Right forelimb (tissue), 1 donor: ENCODE measurements at places on chromosomes 12 and 14.

DNA sequence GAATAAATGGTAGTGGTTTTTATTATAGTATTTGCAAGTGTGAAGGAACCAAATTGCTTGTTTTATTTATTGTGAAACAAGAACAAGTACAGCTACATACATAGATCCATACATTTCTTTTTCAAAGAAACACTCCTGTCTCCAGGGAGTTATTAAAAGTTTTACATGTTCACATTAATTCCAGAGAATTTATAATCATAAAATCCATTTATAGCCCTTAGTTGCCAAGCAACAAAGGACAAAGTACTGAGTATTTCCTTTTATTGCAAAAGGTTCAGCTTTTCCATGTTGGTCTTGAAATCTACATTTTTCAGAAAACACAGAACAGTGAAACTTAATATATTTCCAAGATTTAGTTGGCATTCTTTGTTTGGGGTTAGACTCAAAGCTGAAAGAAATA, 9.5 kb downstream of the MYRFL start:
- no peak for DNase-seq

GRCh38 chr14:91545946-91546716, 36.0 kb upstream of the PPP4R3A start:
- no peak for DNase-seq

GRCh38 chr12:39736406-39736805, 116.8 kb upstream of the ABCD2 start:
- DNase-seq: no peak

DNA sequence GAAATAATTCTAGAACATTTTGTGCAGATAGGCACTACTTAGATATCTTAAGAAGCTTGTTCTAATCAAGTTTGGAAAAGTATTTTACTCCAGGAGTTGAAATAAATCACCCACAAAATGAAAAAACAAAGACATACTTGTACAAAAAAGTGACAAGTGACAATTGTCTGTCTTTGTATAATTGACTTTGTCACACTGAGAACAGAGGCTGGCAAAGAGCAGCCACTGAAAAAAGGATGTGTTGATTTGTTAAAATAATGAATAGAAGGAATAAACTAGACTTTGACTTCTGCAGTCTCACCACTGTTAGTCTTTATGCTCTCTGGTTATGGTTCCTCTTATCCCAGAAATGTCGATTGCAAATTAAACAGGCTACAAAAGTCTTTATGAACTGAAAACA, 77.6 kb downstream of the PTPRR start:
- no peak for DNase-seq

GRCh38 chr12:48956279-48957140, 777 bp downstream of the ARF3 start:
- peak; percentile 91 for DNase-seq

DNA sequence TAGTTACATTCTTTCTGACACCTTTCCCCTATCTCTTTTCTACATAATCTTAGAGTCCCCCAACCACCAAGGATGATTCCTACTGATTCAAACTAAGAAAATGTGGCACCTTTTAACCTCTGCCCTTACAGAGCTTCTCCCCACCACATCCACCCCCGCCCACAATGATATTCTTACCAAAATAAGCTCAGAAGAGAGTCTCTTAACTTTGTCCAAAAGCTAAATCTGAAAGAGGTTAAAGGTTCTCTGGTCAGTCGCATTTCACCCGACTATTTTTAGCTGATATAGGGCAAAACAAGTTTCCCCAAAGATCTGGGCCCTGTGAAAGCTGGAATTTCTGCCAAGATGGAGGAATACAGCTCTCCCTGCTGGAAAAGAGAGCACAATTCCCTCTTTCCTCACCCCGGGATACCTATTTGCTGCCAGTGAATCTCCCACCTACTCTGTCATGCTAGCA, 128.6 kb downstream of the ZFP36L1 start:
- peak; percentile 12 for DNase-seq

DNA sequence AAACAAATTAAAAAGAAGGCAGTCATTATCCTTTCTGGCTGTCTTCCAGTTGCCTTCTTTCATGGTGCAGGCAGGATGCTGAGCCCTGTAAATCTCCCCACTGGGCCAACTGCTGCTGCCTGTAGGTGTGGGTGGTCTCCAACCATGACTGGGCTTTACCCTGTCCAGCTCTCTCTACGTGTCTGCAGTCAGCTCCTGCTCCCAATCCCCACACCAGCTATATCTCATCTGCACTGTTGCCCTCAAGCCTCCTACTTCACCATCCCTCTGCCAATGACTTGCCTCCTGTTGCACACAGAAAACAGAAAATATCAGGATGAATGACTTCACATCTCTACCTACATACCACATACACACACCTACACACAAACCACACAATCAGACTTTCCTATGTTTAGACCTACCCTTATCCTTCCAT, 39.7 kb upstream of the PSMA6 start:
- DNase-seq: no peak

DNA sequence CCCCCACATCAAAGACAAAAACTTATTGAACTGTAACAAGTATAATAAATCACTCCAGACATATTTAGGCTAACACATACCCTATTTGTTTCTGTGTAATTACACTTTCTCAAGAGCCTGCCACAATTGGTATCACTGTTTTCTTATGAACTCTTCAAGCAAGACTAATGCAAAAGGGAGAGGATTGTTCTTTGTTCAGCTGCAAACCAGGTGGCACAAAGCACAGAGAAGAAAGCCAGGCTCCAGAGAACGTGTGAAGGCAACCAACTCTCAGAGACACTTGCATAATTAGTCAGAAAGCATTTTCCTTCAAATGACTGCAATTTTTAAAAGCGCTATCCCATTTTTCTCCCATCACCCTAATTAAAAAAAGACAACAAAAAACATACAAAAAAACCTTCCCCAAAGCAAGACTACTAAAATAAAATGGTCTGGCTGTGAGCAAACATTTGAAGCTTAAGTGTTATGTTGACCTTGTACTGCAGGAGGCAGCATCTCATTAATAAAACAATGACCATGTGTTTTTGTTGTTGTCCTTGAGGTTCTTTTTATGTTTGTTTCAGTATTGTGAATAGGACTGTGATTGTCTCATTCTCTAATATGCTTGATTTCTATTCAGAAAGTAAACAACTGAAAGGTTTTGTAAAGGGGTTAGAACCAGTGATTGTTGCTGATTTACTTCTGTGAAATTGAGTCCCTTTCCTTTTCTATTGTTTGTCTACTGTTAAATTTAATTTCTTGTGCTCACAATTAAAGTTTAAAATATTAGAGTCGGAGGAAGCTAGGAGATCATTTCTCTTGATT, 452.7 kb upstream of the PDE3A start:
- no peak for DNase-seq

GRCh38 chr14:68693926-68694325, 98.9 kb downstream of the ZFP36L1 start:
- DNase-seq: peak; percentile 44

DNA sequence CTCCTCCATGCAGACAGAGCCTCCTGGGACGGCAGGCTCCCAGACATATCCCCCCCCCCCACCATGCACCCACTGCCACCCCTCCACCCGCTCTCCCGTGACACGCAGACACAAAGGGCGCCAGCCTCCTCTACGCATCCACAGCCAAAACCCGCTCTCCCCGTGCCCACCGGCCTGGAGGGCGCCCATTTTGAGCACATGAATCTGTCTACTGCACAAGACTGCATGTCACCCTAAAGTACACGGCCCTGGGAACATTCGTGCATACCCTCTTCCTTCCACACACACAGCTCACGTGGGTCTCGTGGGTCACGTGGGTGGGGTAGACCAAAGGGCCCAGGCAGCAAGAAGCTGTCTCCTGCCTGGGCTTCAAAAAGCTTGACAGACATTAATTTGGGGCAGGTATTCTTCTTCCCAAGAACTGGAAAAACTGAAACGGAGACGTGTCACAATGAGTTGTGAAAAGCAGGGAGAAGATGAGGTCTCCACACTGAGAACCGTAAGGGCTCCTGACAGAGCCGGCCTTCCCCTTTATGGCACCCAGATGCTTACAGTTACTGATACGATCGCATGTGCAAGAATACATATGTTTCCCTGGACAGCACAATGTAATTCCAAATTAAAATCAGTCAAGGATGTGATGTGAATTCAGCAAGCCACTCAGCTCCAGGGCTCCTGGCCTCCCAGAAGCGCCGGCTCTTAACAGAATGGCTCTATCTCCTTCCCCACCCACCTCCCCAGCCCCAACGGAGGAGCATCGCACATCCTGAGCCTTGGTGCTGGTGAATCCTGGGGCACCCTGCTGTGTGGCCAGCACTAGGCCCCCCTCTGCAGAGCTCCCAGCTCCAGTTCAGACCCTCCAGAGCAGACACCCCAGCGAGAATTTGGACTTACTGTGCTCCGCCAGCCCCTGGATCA, 1.9 kb downstream of the TGFB3 start:
- peak; percentile 53 for DNase-seq

DNA sequence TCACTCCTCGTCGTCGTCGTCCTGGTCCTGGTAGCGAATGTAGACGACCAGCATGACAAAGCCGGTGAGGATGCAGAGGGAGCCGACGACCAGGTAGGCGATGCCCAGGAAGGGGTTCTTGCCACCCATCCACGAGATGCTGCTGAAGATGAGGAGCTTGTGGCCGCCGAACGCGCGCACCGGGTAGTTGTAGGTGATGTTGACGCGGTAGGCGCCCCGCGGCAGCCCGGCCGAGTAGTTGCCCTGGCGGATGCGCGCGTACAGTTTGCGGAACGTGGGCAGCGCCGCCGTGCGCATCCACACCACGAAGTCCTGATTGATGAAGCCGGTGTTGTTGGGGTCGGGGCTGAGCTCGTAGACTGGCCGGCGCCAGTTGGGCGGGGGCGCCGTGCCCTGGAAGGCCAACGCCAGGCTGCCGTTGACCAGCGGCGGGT, 1.0 kb downstream of the TMEM30B start:
- no peak for DNase-seq

- peak; percentile 70 for DNase-seq
These were observed 156.8 kb downstream of the KCNA5 start for GRCh38 chr12:5200278-5201087.

DNA sequence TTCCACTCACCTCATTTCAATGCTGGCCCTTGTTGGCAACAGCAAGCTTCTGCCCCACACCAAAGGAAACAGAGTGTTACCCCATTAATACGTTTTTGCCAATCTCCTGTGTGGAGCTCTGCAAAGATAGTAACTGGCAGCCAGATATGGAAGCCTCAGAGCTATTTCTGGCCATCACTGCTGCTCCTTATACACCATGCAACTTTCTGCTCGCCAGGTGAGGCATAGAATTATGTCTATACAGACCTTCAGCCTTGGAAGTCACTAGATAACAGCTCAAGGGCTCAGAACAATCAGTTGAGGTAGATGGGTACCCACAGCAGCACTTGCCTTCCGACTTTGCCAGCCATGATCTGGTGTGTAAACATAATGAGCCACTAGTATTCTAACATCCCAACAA, 214.8 kb upstream of the ALG10B start:
- DNase-seq: no peak

DNA sequence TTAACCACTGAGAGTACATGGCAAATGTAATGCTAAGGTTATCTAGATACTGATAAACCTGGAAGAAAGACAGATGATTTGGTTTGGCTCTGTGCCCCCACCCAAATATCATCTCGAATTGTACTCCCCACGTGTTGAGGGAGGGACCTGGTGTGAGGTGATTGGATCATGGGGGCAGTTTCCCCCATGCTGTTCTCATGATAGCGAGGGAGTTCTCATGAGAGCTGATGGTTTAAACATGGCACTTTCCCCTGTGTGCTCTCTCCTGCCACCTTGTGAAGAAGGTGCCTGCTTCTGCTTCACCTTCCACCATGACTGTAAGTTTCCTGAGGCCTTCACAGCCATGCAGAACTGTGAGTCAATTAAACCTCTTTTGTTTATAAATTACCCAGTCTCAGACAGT, 14.2 kb downstream of the NOXRED1 start:
- no peak for DNase-seq

GRCh38 chr12:559906-560455, 100.2 kb downstream of the B4GALNT3 start:
- DNase-seq: no peak

DNA sequence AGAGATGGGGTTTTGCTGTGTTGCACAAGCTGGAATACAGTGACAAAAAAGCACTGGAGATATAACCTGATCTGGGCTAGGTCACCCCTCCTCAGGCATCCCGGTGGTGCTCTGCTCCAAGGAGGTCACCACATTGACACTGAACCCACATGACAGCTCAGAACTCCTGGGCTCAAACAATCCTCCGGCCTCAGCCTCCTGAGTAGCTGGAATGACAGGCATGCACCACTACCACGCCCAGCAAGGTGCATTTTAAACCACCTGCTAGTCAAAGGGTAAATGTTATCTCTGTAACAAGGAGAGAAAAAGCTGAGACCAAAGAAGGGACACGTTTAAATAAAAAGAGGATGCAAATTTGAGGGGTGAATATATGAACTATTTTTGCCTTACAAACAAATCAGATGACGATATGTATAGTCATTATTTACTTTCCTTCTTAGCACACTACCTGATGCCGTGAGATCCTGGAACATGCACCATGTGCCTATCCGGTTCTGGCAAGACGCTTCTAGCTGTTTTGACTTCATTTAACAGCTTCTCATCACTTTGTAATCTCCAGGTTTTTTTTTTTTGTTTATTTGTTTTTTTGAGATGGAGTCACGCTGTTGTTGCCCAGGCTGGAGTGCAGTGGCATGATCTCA, 135.1 kb downstream of the PPM1H start:
- no peak for DNase-seq

GRCh38 chr14:59483363-59483762, 845 bp downstream of the L3HYPDH start:
- peak; percentile 50 for DNase-seq

DNA sequence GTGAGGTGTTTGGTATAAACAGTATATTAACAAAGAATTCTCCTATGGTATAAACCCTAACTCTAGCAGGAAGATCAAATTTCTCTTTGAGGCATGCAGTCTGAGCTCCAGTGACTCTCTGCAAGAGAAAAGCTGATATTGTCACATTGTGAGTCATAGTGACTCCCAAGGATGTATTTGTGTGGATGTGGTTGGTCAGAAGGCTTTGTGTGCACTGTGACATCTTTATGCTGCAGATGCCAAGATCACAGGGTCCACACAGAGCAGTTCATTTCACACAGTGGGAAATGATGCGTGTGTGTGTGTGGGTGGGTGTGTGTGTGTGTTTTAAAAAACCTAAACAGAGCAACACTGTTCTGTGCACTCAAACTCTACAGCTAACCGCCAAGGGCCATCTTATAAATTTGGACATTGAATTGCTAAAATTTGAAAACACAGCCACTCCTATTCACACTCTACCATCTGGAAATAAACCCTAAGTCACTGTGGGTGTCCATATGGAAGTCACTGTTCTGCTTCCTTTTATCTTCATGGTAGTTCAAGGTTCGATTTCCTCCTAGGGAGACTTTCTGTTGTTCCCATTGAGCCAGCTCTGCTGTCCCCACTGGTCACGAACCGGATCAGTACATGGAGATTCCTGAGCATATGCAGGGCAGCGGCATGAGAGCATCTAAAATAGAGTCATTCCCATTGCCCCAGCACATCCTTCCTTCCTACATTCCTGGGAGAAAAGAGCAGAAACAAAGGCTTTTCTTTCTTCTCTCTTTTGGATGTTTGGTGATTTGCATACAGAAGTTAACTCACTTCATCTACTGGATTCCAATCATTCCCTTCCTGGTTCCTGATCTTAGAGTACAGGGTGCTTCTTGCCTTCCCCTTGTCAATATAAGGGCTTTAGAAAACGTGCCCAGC, 727.6 kb downstream of the DIO2 start:
- no peak for DNase-seq

- no peak for DNase-seq
These were observed 359.3 kb downstream of the ADGRD1 start for GRCh38 chr12:131312793-131313545.
